ENCODE measurements at places on chromosomes 16 and 17.

DNA sequence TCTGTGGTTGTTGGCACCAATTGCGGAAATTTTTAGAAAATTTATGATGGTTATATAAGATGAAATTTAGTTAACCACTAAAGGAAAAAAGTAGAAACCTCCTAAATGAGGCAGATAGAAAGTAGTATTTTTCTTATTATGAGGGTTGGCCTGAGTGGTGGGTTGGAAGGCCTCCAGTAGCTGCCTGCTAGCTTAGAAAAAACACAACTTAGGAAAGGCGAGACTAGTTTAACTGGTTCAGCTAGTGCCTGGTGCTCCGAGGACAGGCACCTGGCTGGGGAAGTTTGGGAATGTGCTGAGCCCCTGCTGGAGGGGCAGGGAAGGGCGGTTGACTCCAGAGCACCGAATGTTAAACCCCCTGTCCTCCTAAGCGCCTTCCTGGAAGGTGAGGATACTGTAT is 19.9 kb downstream of the LDHD start:
- DNase-seq: no peak

GRCh38 chr17:7509937-7510336 is 25.8 kb downstream of the POLR2A start:
- no peak for DNase-seq

GRCh38 chr16:11632455-11632939 is 35.8 kb upstream of the SNN start:
- DNase-seq: no peak

- no peak for DNase-seq
These were observed 41.1 kb downstream of the KIAA0753 start for GRCh38 chr17:6599364-6599763.

Measured in activated CD4-positive, alpha-beta T cell treated with anti-CD3 and anti-CD28 coated beads for 1 hour (primary cell).